NCI-H1105 treated with DMSO at 0.1 percent for 48 hours (cell line): ENCODE measurements at places on chromosomes 1 and 21.

DNA sequence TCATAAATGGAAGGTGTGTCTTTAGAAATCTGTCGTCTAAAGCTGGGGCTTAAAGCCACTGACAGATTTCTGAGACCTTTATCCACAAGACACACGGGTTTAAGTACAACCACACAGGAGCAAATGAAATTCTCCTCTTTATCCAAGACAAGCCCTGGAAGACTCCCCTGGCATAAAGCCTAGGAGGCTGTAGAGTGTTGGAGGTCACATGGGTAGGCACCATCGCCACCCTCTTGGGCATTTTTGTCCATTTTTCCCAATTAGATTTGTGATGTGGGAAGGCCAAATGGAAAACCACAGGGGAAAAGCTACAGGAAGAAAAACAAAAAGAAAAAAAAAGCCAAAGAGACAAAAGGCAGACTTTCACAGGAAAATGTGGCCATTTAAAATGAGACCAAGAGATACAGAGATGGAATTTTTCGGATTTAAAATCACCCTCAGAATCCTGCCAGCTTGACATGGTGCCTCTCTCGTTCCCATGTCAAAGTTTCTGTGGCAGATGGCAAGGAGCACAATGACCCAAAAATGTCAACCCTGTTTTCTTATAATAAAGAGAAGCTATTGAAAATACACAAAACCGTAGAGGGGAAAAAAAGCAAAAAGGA, 91.9 kb downstream of the PLD5 start:
- no peak for DNase-seq

- no peak for DNase-seq
Observed at GRCh38 chr21:17929510-17929909, 110.4 kb upstream of the C21orf91 start.

GRCh38 chr1:17141441-17142197, 22.4 kb upstream of the PADI2 start:
- no peak for DNase-seq

GRCh38 chr1:193131266-193131860, 9.5 kb downstream of the CDC73 start:
- no peak for DNase-seq

GRCh38 chr1:236354330-236355147, 39.5 kb upstream of the EDARADD start:
- no peak for DNase-seq

DNA sequence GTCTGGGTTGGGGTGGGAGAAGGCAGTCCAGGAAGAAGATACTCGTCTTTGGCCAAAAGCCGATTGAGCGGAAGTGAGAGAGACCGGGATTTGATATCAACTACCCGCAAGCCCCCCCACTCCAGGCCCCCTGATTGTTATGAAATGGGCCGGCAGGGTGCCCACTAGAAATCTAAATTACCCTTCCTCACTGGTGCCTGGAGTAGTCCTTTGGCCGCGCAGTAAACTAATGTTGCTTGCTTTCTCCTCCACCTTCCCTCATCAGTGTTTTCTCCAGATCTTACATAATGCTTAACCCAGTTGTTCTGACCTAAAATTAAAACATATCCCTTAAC, 119.2 kb upstream of the BARHL2 start:
- DNase-seq = no peak

DNA sequence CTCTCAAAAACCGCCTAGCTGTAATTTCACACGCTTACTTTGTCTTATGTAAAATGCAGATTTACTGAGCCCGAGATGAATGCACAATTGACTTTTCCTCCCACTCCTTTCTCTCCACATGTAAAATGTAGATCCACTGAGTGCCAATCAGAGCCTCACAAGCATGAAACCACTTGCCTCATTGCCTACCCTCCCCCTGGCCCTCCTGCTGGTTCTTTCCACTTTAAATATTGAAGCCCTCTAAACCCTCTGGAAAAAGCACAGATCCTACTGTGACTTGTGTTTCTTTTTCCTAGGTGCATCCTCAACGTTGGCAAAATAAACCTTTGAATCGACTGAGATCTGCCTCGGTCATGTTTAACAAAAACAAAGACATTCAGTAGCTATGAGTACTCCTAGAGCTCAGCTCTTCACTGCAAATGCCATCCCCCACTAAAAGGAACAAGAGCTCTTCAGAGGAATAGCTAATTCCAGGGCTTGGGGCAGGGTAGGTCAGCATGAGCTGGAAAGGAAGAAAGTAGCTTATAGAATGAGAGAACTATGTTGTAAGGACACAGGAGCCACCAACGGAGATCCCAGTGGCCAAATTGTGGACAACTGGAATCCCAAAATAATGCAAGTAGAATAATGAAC, 365.5 kb upstream of the RUNX1 start:
- no peak for DNase-seq

DNA sequence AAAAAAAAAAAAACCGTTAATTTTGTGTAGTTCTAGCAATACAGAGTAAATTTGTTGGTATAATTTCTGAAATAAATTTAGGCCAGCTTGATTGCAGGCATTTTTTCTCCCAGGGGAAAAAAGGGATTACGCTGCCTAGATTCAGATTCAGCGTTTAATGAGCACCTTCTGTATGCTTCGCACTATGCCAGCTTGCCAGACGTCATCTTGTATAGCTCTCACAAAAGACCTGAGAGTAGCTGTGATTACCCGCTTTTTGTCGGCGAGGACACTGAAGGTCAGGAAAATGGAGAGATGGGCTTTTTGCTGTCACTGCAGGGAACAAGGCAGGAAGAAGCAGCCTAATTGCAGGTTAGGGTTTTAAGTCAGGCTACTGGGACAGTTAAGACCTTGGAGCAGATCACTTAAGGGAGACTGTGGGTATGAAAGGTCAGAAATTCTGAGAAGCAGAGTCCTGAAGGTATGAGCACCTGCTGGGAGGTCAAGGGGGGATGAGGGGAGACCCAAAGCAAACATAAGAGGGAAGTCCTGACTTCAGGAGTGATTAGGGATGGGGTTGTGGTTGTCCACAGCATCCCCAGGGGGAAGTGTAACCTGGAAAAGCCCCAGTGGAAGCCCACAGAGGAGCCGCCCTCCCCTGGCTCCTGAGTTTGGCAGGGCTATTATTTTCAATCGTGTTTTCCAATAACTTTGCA, 39.0 kb downstream of the TMCC2 start:
- DNase-seq = no peak

GRCh38 chr1:55225228-55225627, 10.1 kb upstream of the USP24 start:
- DNase-seq = no peak

- DNase-seq = no peak
Observed at GRCh38 chr21:31409831-31410487, 65.9 kb upstream of the TIAM1 start.

DNA sequence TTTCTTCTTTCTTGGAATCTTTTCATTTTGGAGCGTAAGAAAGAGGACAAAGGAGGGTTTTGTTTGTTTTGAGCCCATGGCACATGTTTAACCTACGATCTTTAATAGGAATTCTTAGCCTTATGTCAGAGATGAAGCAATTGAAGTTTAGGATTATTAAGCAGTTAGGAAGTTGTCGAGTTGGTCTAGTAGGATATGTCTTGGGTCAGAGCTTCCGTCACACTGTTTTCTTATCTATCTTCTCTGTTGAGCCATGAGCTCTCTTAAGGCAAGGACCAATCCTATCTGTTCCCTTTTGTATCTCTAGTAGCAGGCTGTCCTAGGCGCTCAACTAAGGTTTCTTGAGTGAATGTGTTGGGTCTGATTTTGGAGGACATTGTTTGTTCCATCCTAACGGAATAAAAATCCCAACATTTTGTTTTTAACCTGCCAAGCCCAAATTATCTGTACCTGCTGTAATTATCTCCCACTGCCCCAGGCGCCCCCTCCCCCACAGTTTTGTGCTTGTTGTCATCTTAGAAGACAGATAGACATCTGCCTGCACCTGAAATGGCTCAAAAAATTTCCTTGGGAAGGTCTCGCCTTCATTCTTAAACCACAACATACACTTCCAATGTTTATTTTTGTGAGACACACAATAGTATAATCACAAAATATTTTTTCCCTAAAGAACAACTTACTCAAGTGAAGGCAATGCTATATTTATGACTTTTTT, 95.3 kb upstream of the GADD45A start:
- no peak for DNase-seq

DNA sequence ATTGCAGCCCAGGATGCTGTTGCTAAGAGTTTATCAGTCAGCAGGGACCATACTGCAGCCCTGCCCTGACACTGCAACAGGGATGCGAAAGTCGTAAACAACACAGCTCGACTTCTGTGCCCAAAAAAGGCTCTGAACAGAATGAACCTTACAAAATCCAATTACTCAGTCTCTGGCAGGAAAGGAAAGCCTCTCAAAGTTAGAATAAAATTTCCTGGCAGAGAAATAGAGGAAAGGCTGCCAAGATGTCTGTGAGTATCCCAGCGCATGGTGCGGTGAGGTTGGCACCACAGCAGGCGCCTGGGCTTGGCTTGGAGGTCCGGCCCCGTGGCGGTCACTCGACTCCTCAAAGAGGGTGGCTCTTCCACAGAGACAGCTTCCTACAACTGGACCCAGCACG, 185.8 kb downstream of the PCP4 start:
- DNase-seq = peak; percentile 75

DNA sequence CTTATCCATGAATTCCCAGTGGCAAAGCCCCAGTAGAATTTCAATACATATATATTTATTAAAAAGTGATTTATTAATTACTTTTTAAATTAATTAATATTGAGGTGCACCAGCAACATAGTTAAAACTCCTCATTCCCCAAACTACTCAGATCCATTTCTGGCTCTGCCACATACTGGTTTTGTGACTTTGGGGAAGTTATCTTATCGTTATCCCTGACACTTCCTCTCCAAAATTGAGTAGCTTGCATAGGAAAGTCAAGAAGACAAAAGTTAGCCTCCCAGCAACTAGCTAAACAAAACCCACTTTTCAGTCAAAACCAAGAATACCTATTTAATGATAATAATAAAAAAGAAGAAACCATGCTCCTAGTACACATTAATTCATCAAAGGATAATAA, 35.9 kb downstream of the TCP10L start:
- DNase-seq = no peak

DNA sequence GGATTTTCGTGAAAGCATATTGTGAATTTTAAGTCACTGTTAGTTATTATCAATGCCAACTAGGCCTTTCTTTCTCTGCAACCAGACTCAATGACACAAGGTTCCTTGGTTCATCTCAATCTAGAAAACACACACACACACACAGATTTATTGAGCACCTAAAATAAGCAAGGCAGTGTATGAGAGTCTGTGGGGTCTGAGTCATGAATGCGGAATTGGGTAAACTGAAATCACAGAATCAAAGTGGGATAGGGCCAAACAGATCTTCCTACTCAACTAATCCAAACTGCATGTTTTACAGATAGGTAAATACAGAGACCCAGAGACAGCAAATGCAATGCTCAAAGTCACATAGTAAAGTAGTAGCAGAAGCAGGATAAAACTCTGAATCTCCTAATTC, 48.5 kb upstream of the NRDC start:
- DNase-seq = no peak

GRCh38 chr1:7432900-7433380, 338.2 kb upstream of the VAMP3 start:
- no peak for DNase-seq

DNA sequence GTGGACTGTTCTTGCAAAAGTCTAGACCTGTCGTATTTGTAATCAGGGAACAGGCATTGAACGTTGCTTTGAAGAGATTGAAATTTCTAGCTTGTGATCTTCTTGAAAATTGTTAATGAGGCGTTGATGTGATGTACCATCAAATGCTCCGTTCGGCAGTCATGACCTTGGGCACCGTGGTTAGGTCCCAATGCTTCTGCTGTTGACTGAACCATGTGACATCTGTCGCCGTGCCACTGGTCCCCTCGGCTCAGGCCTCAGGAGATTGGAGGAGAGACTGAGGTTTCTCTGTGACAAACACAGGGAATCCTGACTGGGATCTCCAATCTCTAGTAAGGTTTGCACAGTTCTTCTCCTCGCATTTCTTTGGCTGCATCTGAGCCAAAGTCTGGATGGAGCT, 18.1 kb upstream of the KCNAB2 start:
- DNase-seq = no peak

DNA sequence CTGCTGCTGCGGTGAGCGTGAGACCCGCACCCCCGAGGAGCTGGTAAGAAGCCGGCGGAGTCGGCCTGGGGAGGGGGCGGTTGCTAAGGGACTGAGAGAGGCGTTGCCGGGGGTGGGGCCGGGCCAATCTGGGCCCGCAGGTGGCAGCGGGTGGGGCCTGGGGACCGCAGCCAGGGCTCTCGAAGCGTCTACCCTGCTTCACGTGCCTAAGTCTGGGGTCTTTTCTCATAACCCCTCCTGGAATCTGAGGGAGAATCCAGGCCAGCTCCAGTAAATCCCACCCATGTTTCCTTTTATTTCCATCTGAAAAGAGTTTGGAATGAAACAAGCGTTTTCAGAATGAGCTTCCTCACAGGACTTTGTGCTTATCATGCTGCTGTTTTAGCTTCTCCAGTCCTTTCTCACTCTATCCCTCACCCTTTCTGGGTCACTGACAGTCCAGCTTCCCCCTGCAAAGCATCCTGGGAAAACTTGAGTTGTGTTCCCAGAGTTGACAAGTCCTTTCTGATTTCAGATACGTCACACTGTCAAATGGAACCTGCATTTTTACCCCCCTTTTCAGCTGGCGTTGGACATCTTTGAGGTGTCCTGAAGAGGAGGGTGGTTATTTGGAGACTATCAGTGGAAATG, 431 bp downstream of the CLCN6 start:
- DNase-seq = no peak

GRCh38 chr21:26099610-26100219, 70.9 kb downstream of the APP start:
- no peak for DNase-seq

- no peak for DNase-seq
Observed at GRCh38 chr1:236407059-236407458, 13.0 kb downstream of the EDARADD start.

GRCh38 chr1:53393325-53393792, 65.5 kb upstream of the LRP8 start:
- DNase-seq = peak; percentile 64

DNA sequence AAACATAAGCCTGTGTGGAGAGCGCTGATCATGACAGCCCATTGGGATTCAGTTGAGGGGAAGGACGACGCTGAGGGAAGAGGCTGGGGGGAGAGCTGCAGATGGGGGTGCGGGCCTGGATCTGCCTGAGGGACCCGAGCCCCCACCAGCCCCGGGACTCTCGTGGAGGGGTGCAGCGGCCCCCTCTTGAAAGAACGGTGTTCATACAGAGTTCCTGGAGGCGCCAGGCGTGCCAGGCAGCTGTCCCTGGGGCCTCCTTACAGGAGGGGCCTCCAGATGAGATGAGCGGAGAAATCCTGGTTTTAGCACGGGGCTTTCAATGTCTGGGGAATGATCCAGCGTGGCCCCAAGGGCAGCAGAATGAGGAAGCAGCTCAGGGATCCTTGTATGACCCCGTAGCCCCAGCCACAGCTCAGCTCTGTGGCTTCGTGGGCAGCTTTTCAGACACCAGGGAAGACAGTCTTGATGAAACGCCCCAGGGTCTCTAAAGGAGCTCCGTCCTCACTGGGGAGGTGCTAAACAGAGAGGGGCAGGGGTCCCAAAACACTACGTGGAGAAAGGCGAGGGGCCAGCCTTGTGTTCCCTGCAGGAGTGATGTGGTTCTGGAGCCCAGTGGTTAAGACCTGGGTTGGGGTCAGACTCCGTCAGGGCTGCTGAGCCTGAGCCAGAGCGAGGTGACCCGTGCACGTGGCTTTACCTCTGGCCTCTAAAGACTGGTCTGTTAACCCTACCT, 7.2 kb upstream of the DSCAM start:
- DNase-seq = no peak

- no peak for DNase-seq
Observed at GRCh38 chr21:23478381-23478780, 2128.9 kb downstream of the MRPL39 start.

GRCh38 chr1:63073309-63074306, 248.8 kb upstream of the FOXD3 start:
- peak; percentile 75 for DNase-seq
